Mesenteric fat pad (tissue), 1 donor: ENCODE measurements at places on chromosomes 1 and 21.

GRCh38 chr1:222627232-222627631 lies 9.3 kb downstream of the MIA3 start:
- DNase-seq = no peak

DNA sequence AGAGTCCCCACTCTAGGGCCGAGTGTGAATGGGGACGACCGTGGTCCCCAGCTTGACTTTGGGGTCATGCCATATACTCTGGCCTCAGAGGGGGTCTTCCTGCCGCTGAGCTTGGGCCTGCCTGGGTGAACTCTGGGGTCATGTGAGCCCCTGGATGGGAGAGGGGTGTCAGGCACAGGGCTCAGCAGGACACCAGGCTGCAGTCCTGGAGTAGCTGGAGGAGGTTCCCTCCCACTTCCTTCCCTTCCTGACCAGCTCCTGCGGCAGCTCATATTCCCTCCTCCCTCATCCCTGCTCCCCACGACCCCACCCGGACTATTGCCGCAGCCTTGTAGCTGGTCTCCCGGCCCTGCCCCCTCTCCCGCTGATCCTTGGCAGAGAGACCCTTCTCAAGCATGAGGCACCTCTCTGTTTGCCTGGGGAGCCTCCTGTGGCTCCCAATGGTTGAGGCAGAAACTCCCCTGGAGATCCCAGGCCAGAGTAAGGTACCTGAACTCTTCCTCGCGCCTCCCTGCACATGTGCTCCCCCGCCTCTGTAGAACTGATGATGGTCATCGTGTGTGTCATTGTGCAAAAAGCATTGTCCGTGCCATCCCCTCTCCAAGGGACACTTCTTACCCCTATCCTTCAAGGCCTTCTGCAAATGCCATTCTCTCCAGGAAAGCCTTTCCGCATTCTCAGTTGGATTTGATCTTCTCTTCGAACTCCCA lies 1.8 kb downstream of the TNFRSF1B start:
- no peak for DNase-seq

GRCh38 chr1:118188411-118188810 lies 3.4 kb upstream of the SPAG17 start:
- no peak for DNase-seq

GRCh38 chr21:34363733-34364132 lies at the start of gene KCNE2:
KCNE2 (plus strand) TSS chr21:34364006; CDS start chr21:34370479, 6,473 bp downstream.
- no peak for DNase-seq

DNA sequence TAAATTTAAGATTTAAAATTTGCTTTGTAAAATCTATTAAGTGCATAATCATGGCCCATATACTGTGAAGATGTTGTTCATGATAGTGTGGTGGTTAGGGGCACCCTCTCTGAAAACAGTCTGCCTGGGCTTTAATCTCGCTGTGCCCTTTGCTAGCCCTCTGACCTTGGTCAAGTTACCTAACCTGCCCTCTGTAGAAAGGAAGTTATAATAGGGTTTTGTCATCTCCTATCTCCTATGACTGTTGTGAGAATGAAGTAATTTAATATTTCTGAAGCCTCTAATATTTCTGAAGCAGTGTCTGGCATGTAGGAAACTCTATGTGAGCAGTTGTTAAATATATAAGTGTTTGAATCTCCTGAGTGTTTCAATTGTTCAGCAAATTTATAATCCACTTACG lies 116.6 kb upstream of the IVNS1ABP start:
- no peak for DNase-seq

- no peak for DNase-seq
These were observed 107.4 kb upstream of the ADGRL2 start for GRCh38 chr1:81693316-81693715.

- DNase-seq = no peak
These were observed 33.4 kb downstream of the CD247 start for GRCh38 chr1:167484726-167485502.

- peak; percentile 65 for DNase-seq
These were observed 18.0 kb downstream of the LSS start for GRCh38 chr21:46210378-46211136.

GRCh38 chr1:1085911-1086841 lies 12.1 kb upstream of the RNF223 start:
- DNase-seq = no peak

- no peak for DNase-seq
These were observed 85.6 kb downstream of the NKAIN1 start for GRCh38 chr1:31154000-31154631.

DNA sequence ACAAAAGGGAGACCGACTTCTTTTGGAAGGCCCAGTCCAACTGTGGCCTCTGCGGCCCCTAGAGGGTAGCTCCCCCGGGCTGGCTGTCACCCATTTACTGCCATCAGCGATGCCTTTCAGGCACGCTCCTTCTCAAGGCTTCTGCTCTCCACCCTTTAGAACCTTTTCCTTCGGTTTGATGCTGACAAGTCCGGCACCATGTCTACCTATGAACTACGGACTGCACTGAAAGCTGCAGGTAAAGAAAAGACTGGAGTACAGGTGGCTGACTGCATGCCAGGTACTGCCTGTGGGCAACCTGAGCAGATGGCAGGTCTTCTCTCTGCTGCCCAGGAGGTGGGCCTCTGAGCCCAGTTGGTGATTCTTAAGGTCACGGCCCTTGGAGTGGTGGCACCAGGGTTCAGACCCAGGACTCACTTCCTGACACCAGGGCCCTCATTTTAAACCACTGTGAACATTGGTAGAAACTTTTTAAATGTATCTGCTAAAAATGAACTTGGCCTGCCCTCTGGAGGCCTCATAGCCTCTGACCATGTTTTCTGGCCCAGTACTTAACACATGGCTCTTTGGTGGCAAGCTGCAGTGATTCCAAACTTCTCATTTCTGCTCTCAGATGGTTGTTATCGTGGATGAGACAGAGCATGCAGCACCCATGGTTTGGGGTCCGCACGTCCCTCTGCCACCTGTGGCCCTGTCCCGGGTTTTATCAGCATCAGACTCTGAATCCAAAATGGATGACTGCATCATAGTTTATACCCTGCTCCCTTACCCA lies 45.7 kb downstream of the CAPN9 start:
- DNase-seq = no peak

DNA sequence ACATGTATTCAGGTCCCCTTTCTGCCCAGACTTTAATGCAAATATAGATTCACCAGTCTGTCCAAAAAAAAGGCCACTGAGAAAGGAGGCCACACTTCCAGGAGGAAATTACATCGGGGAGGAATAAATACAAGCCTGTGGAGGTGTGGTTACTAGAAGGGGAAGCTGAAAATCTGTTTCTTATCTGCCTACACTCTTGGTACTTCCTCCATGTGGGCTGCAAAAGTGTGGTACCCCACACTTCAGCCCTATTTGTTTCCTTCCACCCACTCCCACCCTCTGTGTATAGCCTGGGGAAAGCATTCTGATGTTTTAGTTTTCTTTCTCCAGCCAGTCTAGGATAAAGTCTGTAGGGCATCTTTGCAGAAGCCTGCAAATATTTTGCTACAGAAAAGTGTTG lies 38.4 kb downstream of the UTP25 start:
- no peak for DNase-seq

DNA sequence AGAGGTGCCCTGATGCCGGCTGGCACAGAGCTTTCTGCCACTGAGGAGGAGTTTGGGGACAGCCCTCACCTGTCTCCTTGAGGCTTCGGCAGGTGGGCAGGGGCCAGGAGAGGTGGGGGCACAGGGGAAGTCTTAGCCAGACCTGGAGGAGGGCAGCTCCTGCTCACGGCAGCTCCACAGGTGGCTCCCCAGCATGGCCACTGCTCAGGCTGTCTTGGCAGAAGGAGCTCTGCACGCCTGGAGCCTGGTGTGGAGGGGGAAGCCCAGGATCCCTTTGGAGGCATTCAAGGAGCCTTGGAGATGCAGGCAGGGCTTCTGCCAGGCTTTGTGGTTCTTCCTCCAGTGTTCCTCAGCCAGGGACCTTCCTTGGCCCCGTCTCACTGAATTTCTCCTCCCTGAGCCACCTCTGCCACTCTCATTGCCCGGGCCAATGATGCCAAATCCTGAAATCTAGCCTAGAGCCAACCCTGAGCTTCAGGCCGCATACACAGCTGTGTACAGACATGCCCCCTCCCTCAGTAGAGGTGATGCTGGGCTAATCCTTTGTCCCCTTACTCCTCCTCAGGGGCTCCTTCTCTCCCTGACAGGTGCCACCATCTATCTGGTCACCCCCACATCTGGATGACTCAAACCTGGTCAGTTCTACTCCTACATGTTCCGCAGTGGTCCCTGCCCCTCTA lies 251.8 kb upstream of the VAMP3 start:
- no peak for DNase-seq

GRCh38 chr1:207493212-207493611 lies 2.7 kb upstream of the CR1 start:
- no peak for DNase-seq

- DNase-seq = no peak
These were observed 20.2 kb downstream of the ETS2 start for GRCh38 chr21:38825921-38826320.

DNA sequence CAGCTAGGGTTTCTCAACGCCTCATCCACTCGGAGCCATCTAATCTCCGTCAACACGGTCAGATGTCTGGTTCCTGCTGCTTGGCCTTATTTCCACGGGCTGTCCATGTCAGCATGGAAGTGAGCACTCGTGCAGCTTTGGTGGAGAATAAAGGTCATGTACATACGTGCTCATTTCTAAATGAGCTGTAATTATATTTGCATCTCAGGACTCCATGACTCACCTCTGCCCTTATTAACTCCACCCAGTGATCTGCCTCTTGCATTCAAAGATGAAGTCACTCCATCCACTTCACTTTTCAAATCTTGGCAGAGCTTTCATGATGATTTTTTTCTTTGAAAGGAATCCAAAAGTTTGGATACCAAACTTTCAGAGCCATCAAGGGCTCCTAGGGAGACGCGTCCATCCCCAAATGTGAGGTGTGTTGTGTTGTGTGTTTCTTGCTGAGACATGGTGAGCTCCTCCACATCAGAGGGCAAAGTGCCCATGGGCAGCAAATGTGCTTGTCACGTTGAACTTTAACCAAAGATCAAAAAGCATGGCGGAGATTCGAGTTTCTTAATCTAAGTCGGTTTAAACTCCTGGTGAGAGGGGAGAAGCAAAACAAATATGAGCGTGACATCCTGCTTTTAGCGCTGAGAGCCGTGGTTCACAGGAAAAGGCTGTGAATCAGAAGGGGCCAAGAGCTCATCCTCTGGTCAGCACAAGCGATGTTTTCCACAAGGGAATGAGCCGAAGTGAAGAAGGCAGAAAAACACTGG lies 68.6 kb upstream of the ERRFI1 start:
- no peak for DNase-seq

DNA sequence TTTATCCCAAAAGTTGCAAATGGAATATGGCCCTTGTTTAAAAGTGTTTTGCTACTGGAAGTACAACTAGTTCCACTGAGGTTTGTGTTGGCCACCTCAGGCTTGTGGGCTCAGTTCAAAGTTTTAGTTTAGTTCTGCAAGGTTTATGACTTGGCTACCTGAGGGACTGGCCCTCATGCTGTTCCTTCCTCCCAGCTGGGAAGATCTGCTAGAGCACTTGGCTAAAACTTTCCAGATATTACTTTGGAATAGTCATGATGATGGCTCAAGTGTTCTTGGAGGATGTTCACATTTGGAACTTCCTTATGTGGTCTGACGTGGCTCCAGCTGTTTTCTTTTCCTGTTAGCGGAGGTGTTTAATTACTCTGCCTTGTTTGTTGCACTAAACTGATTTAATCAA lies 110.2 kb upstream of the IVNS1ABP start:
- DNase-seq = no peak

GRCh38 chr1:227321035-227321434 lies 2.7 kb upstream of the CDC42BPA start:
- no peak for DNase-seq

GRCh38 chr1:214928574-214928973 lies 154.0 kb upstream of the KCNK2 start:
- no peak for DNase-seq

DNA sequence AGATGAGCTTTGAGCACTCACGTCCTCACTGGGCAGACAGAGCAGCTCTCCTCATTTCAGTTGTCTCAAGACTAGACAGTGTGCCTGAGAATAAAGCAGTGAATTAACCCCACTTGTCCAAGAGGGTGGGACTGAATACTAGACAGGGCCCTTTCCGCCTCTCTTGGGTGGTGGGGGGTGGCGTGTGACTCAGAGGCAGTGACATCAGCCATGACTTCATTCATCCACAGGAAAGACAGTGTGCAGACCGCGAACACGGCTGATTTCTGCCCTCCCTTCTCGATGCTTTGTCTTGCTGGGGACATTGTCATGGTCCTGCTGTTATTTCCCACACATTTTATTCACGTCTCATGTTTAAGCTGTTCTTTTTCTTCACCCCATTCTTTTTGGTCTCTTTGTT lies 64.9 kb downstream of the FGGY start:
- no peak for DNase-seq

DNA sequence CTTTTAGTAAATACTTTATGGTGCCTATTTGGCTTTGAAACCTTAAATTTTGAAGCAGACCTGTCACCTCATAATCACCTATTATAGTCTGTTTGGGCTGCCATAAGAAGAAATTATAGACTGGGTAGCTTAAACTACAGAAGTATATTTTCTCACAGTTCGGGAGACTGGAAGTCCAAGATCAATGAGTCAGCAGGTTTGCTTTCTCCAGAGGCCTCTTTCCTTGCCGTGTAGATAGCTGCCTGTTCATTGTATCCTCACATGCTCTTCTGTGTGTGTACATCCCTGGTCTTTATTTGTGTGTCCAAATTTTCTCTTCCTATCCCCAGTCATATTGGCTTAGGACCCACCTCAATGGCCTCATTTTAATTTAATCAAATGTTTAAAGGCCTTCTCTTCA lies 518.2 kb downstream of the ADGRL2 start:
- no peak for DNase-seq

DNA sequence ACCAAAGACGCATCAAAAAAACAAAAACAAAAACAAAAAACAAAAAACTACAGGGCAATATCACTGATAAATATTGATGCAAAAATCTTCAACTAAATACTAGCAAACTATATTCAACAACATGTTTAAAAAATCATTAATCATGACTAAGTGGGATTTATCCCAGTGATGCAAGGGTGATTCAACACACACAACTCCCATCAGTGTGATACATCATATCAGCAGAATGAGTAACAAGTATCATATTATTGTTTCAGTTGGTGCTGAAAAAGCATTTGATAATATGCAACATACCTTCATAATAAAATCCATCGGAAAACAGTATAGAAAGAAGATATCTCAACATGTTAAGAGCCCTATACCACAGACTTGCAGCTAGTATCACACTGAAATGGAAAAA lies 953.0 kb downstream of the AMY1C start:
- DNase-seq = no peak

DNA sequence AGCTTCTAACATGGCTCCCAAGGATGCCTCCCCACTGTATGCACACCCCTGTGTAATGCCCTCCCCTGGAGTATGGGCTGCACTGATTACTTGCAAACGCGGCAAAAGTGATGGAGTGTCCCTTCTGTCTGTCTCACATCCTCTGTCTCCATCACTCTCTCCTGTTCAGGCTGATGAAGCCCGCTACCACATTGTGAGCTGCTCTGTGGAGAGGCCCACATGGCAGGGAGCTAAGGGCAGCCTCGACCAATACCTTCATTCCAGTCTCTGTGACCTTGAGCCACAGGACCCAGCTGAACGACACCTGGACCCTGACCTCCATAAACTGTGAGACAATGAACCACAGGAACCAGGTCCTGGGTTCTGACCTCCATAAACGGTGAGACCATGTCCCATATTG lies 154.1 kb upstream of the ETV3 start:
- no peak for DNase-seq

GRCh38 chr1:185843986-185844385 lies 109.8 kb downstream of the HMCN1 start:
- DNase-seq = no peak
